ENCODE measurements at places on chromosomes 13 and 19.

DNA sequence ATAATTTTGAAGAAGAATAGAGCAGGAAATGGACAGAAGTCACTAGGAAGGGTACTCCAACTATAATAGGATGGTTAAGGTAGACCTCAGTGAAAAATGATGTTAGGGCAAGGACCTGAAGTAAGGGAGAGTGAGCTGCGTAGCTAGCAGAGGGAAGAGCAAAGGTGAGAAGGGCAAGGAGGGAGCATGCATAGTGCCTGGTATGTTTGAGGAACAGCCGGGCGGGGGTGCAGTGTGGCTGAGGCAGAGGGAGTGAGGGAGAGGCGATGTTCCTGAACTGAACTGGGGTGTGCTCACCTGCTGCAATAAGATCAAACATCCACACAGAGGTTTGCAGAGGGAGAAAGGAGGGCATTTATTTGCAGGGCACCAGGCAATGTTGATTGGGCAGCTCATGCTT, 110.4 kb downstream of the DNAJC15 start:
- no peak for DNase-seq

GRCh38 chr19:11016631-11017030, 55.8 kb downstream of the SMARCA4 start:
- DNase-seq: no peak

GRCh38 chr13:101767131-101767530, 314.7 kb downstream of the ITGBL1 start:
- DNase-seq: no peak

- DNase-seq: no peak
Observed at GRCh38 chr13:100722517-100722916, 47.9 kb upstream of the TMTC4 start.

GRCh38 chr19:55099557-55100506, 17.6 kb downstream of the PPP1R12C start:
- DNase-seq: no peak

DNA sequence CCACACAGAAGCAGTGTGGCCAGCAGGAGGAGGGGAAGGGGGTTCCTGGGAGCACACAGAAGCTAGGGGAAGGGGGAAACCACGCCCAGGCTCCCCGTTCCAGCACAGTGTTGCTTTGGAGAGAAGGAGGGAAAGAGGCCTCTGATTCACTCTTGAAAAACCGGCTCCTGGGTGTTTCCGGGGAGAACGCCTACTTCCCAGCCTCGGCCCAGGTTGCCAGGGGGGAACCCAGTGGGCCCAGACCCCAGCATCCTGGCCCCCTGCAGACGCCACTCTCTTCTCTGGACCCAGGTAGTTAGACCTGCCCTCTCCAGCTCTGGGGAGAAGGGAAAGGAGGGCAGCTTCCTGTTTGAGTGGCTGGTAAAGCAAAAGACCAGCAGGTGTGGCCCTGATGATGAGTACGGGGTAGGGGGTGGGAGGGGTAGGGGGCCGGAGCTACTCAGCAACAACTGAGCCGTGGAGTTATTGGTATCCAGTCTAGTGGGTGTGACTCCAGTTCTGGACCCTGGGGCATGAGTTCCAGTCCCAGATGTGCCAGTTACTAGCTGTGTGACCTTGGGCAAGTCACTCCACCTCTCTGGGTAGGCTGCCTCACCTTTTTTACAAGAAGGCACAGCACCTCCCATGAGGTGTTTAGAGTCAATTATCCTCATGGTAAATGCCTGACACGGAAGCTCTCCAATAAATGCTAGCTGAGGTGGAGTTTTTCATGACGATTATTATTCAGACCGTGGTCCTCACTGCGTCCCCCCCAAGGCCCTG, 836 bp downstream of the GIPC1 start:
- DNase-seq: no peak

DNA sequence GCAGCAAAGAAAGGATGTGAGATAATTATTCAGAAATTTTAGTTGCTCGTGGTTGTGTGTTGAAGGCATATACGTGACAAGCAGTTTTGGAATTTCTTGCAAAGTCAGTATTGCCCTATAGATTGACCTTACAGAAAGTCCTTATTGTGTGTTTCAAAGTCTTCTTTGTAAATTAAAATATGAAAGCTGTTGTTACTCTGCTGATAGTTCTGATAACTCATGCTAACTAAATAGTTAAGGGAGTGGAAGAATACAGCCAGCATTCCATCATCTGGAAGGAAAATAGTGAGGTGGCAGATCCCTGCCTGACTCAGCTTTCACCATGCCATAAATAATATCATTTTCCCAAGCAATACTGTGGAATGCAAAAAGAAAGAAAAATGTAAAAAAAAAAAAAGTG, 27.2 kb downstream of the WASF3 start:
- DNase-seq: no peak
